HT1080 (cell line): ENCODE measurements at places on chromosomes 1 and 21. TPM values are rescaled to one million over a fixed set of nuclear protein-coding genes. Genes with fewer than 3 reads are reported as not detected.

CHI3L1 gene
- total RNA-seq, result 3.3 and 5.7 TPM in 2 replicates

NUCKS1 gene
- total RNA-seq, result 123 and 147 TPM in 2 replicates

OR2T35 gene
- total RNA-seq, result not detected in 2 replicates

MAP3K21 gene
- total RNA-seq, result 6.1 and 6.4 TPM in 2 replicates

FAM131C gene
- 0.30 and 2.1 TPM in 2 replicates for total RNA-seq

PTPN14 gene
- total RNA-seq, result 47.5 and 63.0 TPM in 2 replicates

GRCh38 chr1:200883118-200883517 is 10.3 kb downstream of the GPR25 start:
- DNase-seq, result no peak

- DNase-seq, result peak; percentile 60
Observed at GRCh38 chr1:160795951-160796383, at the start of gene LY9. Gene LY9, plus strand, starts transcription at chr1:160796174. Its CDS starts 14 bp downstream, at chr1:160796188.

DNA sequence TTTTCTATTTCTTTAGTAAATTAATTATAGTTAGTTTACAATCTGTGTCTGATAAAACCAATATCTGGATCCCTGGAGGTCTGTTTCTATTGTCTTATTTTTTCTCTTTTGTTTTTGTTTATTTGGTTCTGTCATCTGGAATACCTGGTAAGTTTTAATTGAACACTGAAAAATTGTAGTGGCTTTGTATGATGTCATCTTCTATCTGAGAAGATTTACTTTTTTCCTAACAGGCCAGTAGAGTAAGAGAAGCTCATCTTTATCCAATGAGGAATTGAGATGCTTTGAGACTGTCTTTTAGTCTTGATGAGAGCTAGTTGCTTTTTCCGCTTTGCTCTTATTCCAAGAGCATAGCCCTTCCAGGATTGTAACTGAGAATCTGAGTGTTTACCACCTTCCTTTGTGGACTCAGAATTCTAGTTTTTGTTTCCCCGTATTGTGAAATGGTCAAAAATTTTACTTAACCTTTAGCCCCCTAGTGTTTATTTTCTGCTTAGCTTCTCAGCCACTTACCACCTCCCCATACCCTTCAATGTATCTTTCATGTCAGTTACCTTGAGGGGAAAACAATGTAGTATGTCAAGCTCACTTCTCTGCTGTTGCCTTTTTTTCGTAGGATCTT is 25.0 kb downstream of the PTGFRN start:
- no peak for DNase-seq

- peak; percentile 32 for DNase-seq
Observed at GRCh38 chr1:99728494-99729235, 37.8 kb downstream of the FRRS1 start.

GRCh38 chr1:92447033-92447681 is 39.6 kb downstream of the GFI1 start:
- peak; percentile 7 for DNase-seq

DNA sequence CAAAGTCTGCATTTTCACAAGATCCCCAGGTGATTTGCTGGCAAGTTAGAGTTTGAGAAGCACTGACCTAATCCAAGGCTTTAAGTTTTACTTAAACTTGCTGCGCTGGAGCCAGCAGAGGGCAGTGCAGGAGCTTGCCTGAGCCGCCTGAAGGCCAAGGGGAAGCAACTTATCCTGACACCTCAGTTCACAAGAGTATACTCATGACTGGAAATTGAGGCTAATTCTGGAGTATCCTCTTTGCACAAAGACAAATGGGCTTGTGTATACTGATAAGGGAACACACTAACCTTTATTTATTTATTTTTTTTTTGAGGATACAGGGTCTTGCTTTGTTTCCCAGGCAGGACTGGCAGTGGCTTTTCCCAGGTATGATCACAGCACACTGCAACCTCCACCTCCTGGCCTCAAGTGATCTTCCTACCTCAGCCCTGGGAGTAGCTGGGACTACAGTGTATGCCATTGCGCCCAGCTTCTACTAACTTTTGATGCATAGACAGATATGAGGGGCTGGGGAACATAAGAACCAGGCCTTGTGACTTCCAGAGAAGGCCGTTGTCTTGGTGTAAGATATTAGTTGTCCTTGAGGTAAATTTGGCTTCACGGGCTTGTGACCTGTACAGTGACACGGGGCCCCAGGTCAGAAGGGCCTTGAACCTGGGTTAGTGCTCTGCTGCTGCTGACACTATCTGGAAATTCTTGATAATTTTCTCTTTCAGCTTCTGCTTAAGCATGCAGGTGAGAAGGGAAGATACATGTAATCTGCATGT is 29.0 kb upstream of the SLAMF1 start:
- DNase-seq, result peak; percentile 50

- no peak for DNase-seq
Observed at GRCh38 chr1:5519366-5520135, 472.7 kb downstream of the NPHP4 start.

- no peak for DNase-seq
Observed at GRCh38 chr1:76501586-76502219, 365.6 kb upstream of the ST6GALNAC5 start.

- DNase-seq, result no peak
Observed at GRCh38 chr1:205554026-205554811, 49.8 kb downstream of the CDK18 start.

- DNase-seq, result peak; percentile 95
Observed at GRCh38 chr1:235902677-235903542, 36.2 kb upstream of the LYST start.

- DNase-seq, result no peak
Observed at GRCh38 chr1:155113450-155113980, 14.2 kb upstream of the EFNA1 start.

- DNase-seq, result no peak
Observed at GRCh38 chr1:161390559-161390858, 22.8 kb upstream of the CFAP126 start.

GRCh38 chr1:6075748-6076147 is 30.1 kb downstream of the KCNAB2 start:
- peak; percentile 51 for DNase-seq

GRCh38 chr1:213714645-213715044 is 273.1 kb upstream of the PROX1 start:
- DNase-seq, result no peak

DNA sequence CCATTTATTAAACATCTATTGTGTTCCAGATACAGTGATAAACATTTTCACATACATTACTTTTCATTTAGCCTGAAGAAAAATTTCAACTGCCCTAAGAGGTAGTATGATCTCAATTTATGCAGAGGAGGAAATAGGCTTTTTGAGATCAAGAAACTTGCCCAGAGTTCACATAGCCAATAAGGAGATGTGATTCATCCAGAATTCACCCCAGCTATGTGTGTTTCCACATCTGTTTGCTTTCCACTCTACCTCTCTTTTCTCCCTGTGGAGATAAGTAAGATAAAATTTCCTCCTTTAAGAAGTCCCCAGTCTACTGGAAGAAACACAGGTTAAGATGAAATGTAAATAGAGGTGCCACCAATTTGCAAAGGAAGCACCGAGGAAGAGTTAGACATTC is 199.7 kb upstream of the C8B start:
- no peak for DNase-seq

GRCh38 chr1:160834945-160835565 is 27.6 kb downstream of the CD244 start:
- peak; percentile 40 for DNase-seq

GRCh38 chr1:172342584-172343239 is 77.8 kb upstream of the C1orf105 start:
- DNase-seq, result peak; percentile 46
